Sigmoid colon (tissue), 7 donors: ENCODE measurements at places on chromosomes 2 and 18. TPM values are rescaled to one million over a fixed set of nuclear protein-coding genes. Genes with fewer than 3 reads are reported as not detected.

GRCh38 chr2:62931536-62931935, 119.1 kb upstream of the OTX1 start:
- no peak overlapping the region for H3K27ac ChIP-seq
- DNase-seq = no peak
- no peaks in the 10 kb centered on the region for H3K36me3 ChIP-seq
- no peaks in the 10 kb centered on the region for H3K4me1 ChIP-seq
- H3K4me3 ChIP-seq = no peak overlapping the region
- no peaks in the 10 kb centered on the region for H3K27me3 ChIP-seq

DNA sequence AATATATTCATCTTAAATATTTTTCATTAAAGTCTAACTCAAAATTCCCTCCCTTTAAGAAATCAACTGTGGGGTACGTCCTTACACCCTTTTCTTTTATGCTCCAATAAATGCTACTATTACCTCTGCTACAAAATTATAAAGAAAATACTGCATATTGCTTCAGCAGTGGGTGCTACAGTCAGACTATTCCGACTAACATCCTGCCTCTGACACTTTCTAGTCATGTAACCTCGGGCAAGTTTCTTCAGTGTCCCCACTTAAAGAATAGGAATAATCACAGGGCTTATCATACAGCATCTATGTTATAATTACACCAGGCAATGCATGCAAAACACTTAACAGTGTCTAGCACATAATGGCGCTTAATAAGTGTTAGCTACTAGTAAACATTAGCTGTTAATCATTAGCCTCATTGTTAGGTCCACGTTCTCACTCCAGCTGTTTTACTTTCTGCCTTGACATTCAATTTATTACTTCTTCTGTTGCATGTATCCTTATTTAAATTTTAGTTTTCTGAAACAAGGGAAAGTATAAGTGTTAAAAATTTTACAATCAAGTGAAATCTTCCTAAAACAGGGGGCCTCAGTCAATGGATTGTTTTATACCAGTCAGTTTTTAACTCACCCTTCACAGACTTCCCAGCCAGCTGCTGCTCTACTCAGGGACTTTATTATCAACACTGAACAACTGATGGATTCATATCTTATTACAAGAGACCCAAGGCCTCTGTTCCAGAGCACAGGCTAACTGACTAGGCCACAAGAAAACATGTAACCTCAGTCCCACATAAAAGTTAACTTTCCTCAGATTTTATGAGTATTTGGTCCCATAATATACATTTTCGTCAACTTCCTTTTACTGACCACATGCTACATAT, 54.0 kb downstream of the CLASP1 start:
- no peaks in the 10 kb centered on the region for H3K36me3 ChIP-seq
- H3K27ac ChIP-seq = no peak overlapping the region
- H3K4me1 ChIP-seq = peaks cover 15% of the 10 kb centered on the region
- H3K27me3 ChIP-seq = no peaks in the 10 kb centered on the region
- H3K4me3 ChIP-seq = no peak overlapping the region
- DNase-seq = no peak

GRCh38 chr2:43676322-43677050, at the start of gene C1GALT1C1L:
C1GALT1C1L (minus strand) TSS chr2:43676429; CDS start chr2:43676322, 107 bp downstream.
- peak within 1 kb of the TSS; percentile 55 for H3K4me3 ChIP-seq
- H3K36me3 ChIP-seq = no peaks in the 10 kb centered on the region
- no peaks in the 10 kb centered on the region for H3K27me3 ChIP-seq
- DNase-seq = peak; percentile 92

DNA sequence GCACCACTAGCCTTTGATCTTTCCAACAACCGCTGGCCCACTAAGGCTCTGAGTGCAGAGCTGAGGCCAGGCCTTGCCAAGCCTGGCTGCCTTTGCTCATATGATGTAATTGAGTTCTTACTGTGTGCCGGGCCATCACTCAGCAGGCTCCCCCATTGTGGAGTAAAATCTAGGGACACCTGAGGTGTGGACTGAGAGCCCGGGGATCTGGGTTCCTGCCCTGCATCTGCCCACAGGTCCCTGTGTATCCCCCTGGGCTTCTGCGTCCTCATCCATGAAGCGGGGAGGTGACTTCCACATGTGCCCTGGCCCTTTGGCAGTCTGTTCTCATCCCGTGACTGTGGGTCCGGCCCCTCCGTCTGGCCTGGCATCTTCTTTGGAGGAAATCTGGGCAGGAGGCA, 33.8 kb downstream of the GREB1 start:
- no peaks in the 10 kb centered on the region for H3K27me3 ChIP-seq
- DNase-seq = peak; percentile 44
- H3K27ac ChIP-seq = no peak overlapping the region

- no peak for DNase-seq
- H3K36me3 ChIP-seq = no peaks in the 10 kb centered on the region
- no peak overlapping the region for H3K4me3 ChIP-seq
- no peaks in the 10 kb centered on the region for H3K27me3 ChIP-seq
- no peak overlapping the region for H3K27ac ChIP-seq
Observed at GRCh38 chr18:43760010-43760409, 482.7 kb upstream of the SYT4 start.

GRCh38 chr2:162233197-162233596, 10.0 kb downstream of the FAP start:
- DNase-seq = no peak
- H3K4me1 ChIP-seq = no peaks in the 10 kb centered on the region

DNA sequence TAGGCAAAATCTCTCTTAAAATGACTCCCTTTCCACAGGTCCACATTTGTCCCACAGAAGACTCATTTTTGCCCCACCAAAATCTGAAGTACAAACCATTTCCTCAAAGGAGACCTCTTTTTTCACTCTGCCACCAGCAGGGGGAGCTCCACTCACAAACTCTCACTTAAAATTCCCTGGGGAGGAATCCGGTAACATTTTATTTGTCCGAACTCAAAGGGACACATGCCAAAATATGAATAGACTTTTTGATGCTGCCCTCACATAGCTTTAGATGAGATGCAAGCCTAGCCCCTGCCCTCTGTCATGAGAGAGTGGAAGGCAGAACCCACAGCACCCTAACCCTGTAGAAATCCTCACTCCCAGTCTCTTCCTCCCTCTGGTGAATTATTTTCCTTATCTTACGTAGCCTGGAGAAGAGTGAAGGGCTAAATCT, 57.1 kb downstream of the RMDN2 start:
- H3K27me3 ChIP-seq = no peaks in the 10 kb centered on the region
- H3K36me3 ChIP-seq = no peaks in the 10 kb centered on the region
- H3K27ac ChIP-seq = no peak overlapping the region

DNA sequence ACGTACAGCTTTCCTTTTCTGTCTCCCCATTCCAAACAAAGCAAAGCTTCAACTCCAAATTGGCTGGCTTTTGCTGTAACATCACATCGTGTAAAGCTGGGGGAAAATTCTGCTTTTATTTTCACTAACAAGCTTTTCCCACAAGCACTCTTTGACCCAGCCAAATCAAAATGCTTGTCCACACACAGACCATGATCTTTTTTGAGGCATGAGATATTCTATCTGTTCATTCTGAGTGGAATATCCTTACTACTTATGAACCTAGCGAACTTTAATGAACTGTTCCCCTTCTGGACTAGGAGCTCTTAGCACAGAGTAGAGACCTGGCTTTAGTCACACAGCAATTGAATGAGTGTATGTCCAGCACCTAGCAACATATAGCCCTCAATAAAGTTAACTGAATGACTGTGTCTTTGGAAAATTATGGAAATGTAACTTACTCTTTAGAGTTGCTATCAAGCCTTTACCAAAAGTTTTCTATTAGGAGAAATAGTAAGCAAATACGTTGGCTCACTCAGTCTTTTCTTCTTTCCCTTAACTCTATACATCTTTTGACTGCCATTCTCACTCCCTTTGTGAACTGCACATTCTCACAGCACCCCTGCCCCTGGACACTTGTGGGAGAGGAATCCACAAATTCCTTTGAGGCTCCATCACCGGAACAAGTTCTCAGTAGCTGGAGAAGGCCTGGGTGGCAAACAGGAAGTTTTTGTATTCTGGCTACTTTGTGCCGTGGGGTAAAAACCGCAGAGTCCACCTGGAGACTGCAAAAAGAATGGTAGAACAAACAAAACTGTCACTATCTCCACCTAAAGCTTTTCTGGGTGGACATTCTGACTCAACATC, 1.3 kb upstream of the UBE2E3 start:
- no peaks in the 10 kb centered on the region for H3K36me3 ChIP-seq
- no peaks in the 10 kb centered on the region for H3K27me3 ChIP-seq
- peak overlapping the region; percentile 90 for H3K27ac ChIP-seq
- DNase-seq = no peak
- peaks cover 30% of the 10 kb centered on the region for H3K4me1 ChIP-seq

DNA sequence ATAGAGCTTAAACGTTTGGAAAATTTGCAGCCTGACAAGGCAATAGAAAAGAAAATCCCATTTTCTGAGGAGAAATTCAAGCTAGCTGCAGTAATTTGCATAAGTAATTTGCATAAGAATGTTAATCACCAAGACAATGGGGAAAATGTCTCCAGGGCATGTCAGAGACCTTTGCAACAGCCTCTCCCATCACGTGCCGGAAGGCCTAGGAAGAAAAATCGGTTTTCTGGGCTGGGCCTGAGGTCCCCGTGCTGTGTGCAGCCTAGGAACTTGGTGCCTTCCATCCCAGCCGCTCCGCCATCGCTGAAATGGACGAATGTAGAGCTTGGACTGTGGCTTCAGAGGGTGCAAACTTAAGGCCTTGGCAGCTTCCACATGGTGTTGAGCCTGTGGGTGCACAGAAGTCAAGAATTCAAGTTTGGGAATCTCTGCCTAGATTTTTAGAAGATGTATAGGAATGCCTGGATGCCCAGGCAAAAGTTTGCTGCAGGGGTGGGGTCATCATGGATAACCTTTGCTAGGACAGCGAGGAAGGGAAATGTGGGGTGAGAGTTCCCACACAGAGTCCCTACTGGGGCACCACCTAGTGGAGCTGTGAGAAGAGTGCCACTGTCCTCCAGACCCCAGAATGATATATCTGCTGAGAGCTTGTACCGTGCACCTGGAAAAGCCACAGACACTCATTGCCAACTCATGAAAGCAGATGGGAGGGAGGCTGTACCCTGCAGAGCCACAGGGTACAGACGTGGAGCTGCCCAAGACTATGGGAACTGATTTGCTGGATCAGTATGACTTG, 164.6 kb downstream of the GULP1 start:
- no peaks in the 10 kb centered on the region for H3K27me3 ChIP-seq
- H3K36me3 ChIP-seq = no peaks in the 10 kb centered on the region
- H3K4me3 ChIP-seq = no peak overlapping the region

- no peaks in the 10 kb centered on the region for H3K4me1 ChIP-seq
- H3K27ac ChIP-seq = peak overlapping the region; percentile 39
- DNase-seq = no peak
Observed at GRCh38 chr18:10142056-10142455, 228.2 kb downstream of the VAPA start.

GRCh38 chr18:21179590-21180220, 62.3 kb upstream of the GREB1L start:
- no peak overlapping the region for H3K27ac ChIP-seq
- no peaks in the 10 kb centered on the region for H3K27me3 ChIP-seq
- no peaks in the 10 kb centered on the region for H3K36me3 ChIP-seq
- H3K4me3 ChIP-seq = no peak overlapping the region
- DNase-seq = no peak
- H3K4me1 ChIP-seq = no peaks in the 10 kb centered on the region

DNA sequence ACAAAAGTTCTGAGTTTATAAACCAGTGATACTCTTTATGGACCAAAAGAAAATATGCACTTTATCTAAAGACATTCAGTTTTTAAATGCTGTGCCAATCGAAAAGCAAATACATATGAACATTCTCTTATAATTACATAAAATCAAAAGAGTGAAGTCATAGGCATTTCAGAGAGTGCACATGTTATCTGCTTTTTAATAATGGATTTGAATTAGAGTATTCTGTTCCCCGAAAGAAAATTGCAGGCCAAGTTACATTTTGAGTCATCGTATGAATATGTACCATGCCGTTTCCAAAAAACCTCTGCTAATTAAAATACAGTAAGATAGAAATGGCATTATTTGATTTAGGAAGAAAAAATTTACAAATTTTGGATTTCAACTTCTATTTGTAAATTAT, 565.7 kb downstream of the ZEB2 start:
- no peaks in the 10 kb centered on the region for H3K4me1 ChIP-seq
- H3K36me3 ChIP-seq = no peaks in the 10 kb centered on the region
- no peaks in the 10 kb centered on the region for H3K27me3 ChIP-seq
- no peak overlapping the region for H3K27ac ChIP-seq
- no peak overlapping the region for H3K4me3 ChIP-seq
- no peak for DNase-seq

GRCh38 chr2:70078384-70078783, 8.9 kb upstream of the PCBP1 start:
- no peak for DNase-seq
- no peak overlapping the region for H3K4me3 ChIP-seq
- peaks cover under 1% of the 10 kb centered on the region for H3K4me1 ChIP-seq
- H3K27me3 ChIP-seq = no peaks in the 10 kb centered on the region
- peaks cover 20% of the 10 kb centered on the region for H3K36me3 ChIP-seq

DNA sequence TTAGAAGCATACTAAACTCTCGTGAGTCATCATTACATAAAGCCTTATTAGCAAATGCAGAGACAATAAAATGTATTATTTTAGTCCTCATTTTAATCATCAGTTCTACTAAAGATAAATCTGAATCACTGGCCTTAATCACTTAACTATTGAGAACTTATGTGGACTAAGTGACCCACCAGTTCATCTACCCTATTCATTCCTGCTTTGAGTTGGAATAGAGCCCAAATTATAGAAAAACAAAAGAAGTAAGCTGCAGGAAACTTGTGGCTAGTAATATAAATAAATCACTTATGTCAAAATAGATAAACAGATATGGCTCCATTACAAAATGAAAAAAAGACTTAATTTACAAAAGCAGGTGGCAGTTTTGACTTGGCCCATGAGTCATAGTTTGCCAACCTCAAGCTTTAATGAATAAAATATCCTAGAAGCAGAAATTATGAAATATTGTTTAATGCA, 851.8 kb upstream of the CRIM1 start:
- no peaks in the 10 kb centered on the region for H3K27me3 ChIP-seq
- DNase-seq = no peak
- no peak overlapping the region for H3K4me3 ChIP-seq
- H3K27ac ChIP-seq = no peak overlapping the region
- H3K36me3 ChIP-seq = no peaks in the 10 kb centered on the region

- no peaks in the 10 kb centered on the region for H3K36me3 ChIP-seq
- no peak overlapping the region for H3K27ac ChIP-seq
- no peak for DNase-seq
- no peaks in the 10 kb centered on the region for H3K4me1 ChIP-seq
Observed at GRCh38 chr2:76281156-76281841, 570.6 kb upstream of the GCFC2 start.

The SLC8A1 gene
- total RNA-seq = 337 TPM

The CYP27A1 gene
- total RNA-seq = 27.2 TPM

The TFPI gene
- total RNA-seq = 78.8 TPM

The UGT1A9 gene
- not detected for total RNA-seq

The COX7A2L gene
- total RNA-seq = 209 TPM
